ENCODE measurements at places on chromosomes 13 and 19.
A peak's percentile ranks its signal among the peaks of the same experiment; 100 is the strongest.

DNA sequence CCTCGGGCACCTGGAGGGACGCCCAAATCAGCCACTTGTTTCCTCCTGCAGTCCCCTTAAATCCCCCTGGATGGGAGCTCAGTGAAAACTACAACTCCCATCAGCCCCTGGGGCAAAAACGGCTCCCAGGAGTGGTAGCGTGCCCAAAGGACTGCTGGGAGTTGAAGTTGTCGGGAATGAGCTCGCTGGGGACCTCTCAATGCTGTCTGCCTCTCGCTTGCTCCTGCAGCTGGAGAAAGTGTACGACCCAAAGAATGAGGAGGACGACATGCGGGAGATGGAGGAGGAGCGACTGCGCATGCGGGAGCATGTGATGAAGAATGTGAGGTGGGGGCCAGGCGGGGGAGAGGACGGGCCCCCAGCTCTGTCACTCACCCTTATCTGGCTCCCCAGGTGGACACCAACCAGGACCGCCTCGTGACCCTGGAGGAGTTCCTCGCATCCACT is 14.7 kb upstream of the DHDH start:
- no peak for DNase-seq

GRCh38 chr19:27765397-27765796 is 1447.6 kb downstream of the UQCRFS1 start:
- DNase-seq, result no peak

DNA sequence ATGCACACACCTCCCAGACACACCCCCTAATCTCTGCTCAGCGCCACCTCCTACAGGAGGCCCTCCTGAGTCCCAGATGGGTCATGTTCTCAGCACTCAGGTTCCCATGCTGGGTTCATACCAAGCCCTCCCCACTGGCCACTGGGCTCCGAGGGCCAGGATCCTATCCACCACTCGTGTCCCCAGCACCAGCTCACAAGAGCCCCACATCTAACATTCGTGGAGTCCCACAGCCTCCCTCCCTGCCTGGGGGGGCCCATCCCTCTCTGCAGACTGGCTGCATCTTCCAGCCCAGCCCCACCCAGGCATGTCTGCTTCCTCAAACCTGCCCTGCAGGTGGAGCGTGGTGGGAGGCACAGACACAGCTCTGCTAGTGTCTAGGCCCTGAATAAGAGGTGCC is 227.4 kb downstream of the TUBA3C start:
- DNase-seq, result no peak

DNA sequence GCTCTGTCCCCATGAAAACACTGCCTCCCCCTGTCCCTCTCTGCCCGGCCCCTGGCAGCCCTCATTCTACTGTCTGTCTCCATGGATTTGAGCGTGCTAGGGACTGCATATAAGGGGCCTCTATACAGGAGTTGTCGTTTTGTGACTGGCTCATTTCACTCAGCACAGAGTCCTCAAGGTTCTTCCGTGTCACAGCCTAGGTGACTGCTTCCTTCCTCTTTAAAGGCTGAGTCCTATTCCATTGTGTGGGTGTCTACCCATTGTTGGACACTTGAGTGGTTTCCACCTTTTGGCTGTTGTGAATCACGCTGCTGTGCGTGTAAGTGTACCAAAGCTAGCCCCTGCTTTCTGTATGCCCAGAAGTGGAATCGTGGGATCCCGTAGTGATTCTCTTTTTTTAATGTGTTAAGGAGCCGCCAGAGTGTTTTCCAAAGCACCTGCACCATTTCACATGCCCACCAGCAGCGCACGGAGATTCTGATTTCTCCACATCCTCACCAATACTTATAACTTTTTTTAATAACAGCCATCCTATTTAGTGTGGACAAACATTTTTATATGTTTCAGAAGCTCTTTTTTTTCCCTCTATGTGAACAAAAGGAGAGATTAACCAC is 116.7 kb downstream of the COL4A2 start:
- no peak for DNase-seq

GRCh38 chr19:32350987-32351348 is 5.6 kb downstream of the ZNF507 start:
- DNase-seq, result no peak

DNA sequence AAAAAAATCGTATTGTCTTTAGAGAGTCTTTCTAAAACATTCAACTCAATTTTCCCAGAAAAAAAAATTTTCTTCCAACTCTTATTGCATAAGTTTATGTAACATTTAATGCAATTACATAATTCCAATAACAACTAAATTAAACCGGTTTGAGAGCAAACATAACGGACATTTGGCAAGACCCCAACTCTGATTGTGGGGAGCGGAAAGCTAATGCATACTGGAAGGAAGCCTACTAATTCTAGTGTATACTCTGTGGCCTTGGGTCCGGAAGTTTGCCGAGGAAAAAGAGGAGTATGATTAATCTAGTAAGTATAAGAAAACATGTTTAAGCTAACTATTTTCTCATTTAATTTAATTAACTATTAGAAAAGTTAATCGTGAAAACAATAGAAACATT is 21.3 kb upstream of the MIR17HG start:
- DNase-seq, result no peak

DNA sequence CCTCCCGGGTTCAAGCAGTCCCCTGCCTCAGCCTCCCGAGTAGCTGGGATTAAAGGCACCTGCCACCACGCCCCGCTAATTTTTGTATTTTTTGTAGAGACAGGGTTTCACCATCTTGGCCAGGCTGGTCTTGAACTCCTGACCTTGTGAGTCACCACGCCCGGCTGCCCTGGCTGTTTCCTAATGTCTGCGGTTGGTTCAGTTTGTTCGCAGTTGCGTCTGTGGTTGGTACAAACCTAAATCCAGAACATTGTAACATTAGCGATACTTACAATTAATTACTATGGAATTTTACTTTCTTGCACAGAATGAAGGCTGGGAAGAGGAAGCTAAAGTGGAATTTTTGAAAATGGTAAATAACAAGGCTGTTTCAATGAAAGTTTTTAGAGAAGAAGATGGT is 38.1 kb downstream of the RNF17 start:
- no peak for DNase-seq

GRCh38 chr19:37999309-38000213 is 92.6 kb downstream of the SIPA1L3 start:
- peak; percentile 75 for DNase-seq

GRCh38 chr19:40149501-40149900 is 41.7 kb upstream of the MAP3K10 start:
- DNase-seq, result no peak

GRCh38 chr19:46299695-46300094 is 2.9 kb downstream of the HIF3A start:
- DNase-seq, result no peak

DNA sequence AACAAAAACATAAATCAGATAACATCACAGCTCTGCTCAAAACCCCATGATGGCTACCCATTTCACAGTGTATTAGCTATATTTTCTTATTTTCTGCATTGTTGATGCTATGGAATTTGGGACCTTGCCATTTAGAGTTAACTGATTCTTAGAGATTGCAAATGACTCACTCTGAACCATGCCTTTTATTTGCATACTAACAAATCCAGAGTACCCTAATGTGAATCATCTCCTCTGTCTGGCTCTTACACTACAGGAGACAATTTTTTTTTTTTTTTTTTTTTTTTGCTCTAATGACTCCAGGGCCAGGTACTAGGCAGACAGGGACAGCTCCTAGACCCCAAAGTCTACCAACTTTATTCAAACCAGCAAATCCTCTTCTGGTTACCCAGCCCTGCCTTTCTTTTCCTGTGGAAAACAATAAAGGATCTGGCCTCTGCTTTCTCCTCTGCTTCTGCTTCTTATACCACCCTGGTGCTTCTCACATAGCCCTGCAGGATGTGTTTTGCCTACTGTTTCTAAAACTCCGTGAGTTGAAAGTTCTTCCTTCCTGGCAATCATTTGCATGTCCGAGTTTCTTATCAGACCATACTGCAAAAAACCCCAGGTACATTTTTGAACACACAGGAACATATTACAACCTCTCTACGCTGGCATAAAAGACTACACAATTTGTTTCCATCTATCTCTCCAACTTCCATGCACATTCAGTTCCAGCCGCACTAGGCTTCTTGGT is 10.6 kb upstream of the ZNF460 start:
- DNase-seq, result peak; percentile 44

DNA sequence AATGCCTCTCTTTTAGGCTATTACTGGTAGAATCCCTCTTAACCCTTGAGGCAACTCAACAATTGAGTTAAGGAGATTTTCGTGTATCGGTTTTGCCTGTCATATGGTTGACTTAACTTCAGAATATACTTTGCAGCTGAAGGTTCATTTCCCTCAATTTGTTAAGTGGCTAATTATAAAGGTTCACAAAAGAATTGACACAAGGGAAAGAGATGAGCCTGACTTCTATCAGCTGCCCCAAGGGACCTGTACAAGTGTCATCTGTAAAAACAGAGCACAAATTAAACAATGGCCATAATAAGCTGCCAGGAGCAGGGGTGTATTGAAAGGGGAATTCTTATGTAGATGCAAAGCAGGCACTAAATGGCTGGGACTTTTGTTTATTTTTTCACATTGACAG is 334.8 kb upstream of the OBI1 start:
- no peak for DNase-seq

DNA sequence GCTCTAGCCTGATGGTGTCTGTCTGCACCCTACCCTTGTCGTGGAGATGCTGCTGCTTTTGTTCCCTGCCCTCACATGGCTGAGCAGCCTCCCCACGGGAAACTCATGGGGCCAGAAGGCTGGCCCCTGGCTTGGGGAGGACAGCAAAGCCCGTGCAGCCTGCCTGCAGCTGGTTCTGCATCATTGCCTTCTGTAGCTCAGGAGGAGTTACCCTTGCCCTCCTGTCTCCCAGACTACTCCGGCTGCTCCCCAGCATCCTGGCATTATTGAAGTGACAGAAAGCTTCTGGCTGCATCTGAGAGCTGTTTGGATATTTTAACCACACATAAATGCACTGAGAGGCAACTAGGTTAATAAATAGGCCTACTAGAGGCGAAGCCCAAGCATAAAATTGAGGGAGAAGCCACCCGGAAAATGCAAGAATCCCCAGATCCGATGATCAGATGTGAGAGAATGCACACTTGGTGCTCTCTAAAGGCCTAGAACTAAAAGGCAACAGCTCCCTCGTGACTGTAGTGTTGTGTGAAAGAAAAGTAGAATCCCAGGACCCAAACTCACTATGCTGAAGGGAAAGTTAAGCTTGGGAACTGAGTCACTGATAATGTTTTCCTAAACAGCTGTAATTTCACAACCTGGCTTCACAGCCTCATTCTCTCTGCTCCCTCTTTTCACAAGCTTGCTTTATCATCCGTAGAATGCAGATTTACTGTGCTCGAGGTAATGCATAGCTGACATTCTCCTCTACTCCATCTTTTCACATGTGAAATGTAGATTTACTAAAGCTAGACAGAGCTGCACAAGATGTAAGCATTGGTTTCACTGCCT is 110.8 kb downstream of the TNFRSF19 start:
- DNase-seq, result no peak

GRCh38 chr13:26951581-26952177 is 191.1 kb upstream of the GPR12 start:
- no peak for DNase-seq

DNA sequence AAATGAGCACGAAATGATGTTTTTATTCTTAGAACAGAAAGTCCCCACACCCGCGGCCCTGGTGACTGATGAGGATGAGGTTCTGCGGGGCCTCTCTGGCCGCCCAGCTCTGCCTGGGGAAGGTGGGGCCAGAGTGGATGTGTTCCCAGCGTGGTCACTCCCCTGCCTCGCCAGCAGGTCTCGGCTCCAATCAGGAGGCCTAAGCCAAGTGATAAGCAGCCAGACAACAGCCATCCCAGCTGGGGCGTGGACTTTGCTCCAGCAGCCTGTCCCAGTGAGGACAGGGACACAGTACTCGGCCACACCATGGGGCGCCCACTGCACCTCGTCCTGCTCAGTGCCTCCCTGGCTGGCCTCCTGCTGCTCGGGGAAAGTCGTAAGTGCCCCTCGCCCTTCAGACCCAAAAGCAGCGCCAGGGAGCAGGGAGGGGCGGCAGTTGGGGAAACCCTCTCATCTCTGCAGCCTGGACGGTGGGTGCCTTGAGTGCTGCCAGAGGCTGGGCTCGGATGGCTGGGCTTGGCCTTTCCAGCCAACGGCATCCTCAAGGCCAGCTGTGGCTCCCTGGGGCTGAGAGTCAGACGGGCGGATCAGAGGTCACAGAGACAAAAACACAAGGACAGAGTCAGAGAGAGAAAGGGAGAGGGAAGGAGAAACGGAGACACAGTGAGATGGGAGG is at the start of gene F10:
TSS of gene F10 (plus strand) at position 250 of the 676 bp plus-strand sequence. CDS start at position 307, 57 bp downstream.
- DNase-seq, result no peak

DNA sequence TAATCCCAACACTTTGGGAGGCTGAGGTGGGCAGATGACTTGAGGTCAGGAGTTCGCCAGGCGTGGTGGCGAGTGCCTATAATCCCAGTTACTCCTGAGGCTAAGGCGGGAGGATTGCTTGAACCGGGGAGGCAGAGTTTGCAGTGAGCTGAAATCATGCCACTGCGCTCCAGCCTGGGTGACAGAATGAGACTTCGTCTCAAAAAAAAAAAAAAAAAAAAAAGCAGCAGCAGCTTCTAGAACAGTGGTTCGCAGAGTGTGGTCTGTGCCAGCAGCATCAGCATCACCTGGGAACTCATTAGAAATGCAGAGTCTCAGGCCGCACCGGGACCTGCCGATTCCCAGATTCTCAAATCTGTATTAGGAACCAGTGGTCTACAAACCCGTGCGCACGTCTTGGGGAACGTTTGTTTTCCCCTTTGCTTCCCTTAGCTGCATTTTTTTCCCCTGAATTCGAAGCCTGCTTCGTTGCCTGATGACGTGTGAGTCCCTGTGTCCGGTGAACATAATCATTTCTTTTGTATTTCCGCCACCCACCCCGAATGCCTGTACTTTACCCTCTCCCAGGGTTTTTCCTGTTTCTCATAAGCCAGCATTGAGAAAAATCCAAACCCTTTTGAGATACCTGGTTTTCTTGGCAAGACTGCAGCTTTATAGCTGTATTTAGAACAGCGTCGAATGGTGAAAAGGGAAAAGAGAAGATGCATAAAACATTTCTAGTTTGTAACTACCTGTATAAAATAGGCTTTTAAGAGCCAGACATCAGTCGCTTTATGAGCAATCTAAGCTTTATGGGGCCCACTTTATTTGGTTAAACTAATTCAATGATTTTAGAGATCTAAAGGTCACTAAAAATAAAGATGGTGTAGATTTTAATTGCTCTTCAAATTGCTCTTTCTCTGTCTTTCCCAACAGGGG is 49.8 kb downstream of the BICRA start:
- peak; percentile 23 for DNase-seq

- no peak for DNase-seq
These were observed 612 bp upstream of the ZNF154 start for GRCh38 chr19:57709616-57710015.

- no peak for DNase-seq
These were observed 560.2 kb upstream of the SPRY2 start for GRCh38 chr13:80901111-80901510.

GRCh38 chr19:22935151-22935550 is 67.8 kb downstream of the ZNF728 start:
- no peak for DNase-seq

DNA sequence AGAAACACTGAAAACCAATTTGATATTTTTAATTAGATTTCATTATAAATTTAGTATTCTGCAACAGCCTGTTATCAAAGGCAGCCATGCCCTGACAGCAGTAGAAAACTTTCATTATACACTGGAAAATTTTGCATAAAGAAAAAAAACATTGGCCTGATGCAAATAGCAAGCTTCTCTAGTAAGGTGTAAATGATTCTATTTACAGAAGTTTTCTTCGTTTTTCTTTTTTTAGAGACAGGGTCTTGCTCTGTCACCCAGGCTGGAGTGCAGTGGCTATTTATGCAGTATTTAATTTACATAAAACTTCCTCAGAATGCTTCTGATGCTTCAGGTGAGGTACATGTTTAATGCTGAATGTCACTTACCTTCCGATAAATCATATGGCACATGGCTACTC is 67.0 kb downstream of the ABCC4 start:
- DNase-seq, result no peak
